ENCODE measurements at places on chromosomes 4 and X.

DNA sequence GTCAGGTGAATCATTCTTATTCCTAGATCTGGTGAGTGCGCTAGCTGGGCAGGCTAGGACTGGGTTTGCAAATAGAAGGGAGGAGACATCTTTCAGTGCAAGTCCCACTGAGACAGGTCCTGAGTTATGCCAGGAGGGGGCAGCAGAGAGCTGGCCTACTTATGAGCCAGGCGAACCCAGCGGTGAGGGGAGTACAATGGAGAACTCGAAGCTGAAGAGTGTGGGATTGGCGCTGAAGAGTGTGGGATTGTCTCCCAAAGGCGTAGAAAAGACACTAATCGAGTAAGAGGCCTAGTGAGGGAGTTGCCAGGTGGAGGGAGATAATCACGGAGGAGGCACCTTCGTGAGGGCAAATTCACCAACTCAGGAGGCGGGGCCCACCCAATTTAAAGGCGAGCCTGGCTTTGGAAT is 91.7 kb upstream of the CXorf66 start:
- peak; percentile 38 for DNase-seq

DNA sequence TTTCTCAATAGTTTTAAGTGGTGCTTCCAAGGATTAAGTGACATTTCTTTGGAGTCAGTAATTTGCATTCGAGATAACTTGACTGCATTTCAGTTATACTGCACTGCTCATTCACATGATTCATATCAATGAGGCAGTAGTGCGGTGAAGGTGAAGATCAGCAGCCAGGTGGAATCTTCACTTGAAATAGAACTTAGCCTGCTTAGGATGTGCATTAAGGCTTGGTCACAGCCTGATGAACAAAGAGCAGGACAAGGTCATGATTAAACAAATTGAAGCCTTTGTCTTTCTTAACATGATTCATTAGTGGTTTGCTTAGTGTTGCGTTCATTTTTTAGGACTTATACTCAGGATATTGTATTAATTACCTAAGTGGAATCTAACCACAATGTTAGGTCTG is 212.1 kb upstream of the GALNTL6 start:
- no peak for DNase-seq

DNA sequence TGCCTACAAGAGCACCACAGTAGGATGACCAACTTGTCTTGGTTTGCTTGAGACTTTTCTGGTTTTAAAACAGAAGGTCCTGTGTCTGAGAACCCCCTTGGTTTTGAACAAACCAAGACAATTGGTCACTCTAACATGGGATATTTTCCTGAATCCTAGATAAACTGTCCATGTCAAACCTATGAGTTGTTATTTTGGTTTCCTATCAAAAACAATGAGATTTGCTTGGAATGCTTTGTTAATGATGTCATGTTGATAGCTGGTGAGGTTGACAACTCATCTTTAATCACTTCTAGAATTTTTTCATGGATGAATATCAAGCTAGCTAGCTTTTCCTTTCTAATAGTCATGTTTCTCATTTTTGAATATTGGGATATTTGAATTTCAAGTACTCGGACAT is 518.3 kb upstream of the ARX start:
- no peak for DNase-seq

DNA sequence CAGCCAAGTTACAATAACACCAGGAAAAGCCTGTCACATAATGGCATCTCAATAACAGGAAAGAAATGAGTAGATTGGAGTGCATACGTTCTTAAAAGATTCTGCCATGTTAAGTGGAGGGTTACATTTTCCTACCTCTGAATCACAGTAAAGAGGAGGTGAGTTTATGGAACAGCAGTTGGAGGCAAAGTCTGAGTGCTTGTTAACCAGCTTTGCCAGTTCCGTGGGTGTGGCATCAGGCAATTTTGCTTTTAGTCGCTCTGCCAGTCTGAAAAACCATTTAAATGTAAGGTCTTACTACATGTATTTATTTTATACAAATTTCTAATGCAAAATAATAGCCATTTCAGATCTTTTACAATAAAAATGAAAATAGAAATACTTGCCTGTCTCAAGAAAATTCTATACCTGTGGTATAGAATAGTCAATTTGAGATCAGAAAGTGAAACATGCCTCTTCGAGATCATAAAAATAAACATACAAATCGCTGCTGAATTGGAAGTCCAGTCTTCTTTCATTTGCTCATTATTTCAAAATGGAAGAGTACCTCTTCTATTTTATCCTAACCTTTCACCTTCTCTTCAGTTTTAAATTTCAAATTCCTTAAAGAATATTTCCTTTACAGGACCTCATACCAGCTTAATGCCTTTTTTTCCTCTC is 31.4 kb downstream of the GC start:
- no peak for DNase-seq

DNA sequence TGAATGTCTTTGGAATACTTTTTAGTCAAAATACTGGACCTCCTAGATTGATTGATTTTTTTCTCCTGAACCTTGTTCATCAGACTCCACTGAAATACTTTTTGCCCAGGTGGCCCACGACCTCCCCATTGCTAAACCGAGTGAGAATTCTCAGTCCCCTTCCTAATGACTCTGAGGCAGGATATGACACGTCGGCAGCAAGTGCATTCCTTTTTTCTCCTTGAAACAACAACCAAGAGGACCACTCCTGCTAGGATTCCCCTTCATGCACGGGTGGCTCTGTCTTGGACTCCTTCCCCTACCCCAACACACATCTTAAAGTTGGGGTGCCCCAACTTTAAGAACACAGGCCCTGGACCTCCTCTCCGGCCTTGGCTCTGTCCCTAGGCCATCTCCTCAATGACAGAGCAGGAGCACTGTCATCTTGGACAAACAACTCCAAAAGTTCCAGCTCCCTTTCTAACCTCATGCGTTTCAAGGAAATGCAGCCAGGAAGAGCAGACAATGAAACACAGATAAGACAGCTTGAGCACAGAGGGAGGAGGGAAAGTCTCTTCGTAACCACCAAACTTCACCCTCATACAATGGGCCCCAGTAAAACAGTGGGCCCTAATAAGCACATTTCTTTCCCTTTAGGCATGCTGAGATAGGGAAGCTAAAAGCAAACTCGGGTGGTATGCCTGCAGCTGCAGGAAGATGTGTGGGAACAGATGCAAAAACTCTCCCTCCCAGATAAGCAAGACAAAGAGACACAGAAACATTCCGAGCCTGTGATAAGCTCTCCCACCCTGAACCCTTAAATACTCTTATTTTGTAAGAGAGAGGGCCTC is 33.9 kb downstream of the ZBTB49 start:
- DNase-seq: no peak

GRCh38 chr4:177375372-177375771 is 65.7 kb downstream of the NEIL3 start:
- no peak for DNase-seq

- no peak for DNase-seq
These were observed 2.2 kb upstream of the TMPRSS11E start for GRCh38 chr4:68445111-68445510.

GRCh38 chr4:1628892-1629698 is 55.0 kb downstream of the FAM53A start:
- peak; percentile 68 for DNase-seq

GRCh38 chrX:19724409-19724808 is 163.0 kb downstream of the SH3KBP1 start:
- no peak for DNase-seq

- DNase-seq: no peak
These were observed 40.9 kb downstream of the GATB start for GRCh38 chr4:151719956-151720334.

DNA sequence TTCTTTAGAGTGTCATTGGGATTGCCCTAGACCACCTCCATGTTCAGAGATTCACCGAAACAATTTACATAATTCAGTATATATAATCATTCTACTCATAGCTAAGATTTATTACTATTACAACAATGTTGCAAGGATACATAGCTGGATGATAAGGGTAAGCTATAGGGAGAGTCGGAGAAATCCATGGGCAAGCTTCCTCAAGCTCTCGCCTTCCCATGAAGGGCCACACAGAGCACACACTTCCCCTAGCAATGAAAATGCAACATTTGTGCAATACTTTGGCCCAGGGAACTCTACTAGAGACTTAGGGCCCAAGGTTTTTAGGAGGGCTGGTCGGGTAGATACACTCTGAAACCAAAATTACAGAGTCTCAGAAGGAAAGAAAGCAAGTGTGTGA is 49.7 kb upstream of the ABCG2 start:
- DNase-seq: no peak

DNA sequence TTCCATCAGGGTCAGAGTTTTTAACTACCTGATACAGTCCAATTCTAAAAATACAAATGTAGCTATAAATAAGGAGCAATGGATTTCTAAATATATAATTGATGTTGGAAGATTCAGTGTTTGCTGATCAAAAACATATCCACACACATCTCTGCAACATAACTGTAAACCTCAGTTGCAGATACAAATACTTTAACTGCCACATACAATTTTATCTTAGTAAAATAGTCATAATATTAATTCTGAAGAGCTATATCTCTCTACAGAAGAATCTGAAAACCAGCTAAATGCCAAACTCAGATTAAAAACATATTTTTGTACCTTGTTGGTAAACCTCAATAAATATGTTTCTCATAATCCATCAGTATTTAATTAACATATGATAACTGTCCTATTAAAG is 674.3 kb upstream of the INTU start:
- no peak for DNase-seq

- no peak for DNase-seq
These were observed 32.3 kb upstream of the C4orf50 start for GRCh38 chr4:6050551-6050950.

DNA sequence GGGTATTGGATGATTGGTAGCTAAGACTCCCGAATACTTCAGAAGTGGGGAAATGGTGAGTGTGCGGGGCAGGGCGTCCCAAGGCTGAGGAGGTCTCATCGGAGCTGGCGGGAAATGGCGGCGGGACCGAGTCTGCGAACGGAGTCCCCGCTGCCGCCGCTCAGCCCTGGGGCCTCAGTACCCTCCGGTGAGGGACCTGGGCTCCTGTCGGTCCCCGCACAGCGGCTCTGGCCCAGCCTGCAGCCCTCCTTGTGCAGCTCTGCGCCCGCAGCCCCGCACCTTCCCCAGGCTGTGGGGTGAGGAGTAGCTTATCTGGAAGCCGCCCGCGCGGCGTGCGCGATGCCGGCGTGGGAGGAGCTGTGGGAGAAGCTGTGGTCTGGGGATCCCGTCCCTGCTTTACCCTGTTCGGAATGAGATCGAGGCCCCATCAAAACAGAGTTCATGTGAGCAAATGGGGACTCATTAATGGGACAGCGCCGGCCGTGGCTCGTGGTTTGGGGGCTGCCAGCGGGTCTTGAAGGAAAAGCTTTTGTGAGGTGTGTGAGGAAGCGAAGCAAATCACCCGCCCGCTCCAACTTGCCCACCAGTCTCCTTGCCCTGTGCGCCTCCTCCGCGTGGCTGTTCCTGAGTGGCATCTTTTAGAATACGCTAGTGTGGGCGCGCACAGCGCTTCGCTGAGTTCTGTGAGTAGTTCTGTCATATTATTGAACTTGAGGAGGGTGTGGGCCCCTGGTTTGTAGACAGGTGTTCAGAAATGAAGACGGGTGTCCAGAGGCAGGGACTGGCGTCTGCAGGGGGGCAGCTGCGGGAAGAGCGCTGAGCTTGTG is 531 bp downstream of the ZNF141 start:
- DNase-seq: no peak

DNA sequence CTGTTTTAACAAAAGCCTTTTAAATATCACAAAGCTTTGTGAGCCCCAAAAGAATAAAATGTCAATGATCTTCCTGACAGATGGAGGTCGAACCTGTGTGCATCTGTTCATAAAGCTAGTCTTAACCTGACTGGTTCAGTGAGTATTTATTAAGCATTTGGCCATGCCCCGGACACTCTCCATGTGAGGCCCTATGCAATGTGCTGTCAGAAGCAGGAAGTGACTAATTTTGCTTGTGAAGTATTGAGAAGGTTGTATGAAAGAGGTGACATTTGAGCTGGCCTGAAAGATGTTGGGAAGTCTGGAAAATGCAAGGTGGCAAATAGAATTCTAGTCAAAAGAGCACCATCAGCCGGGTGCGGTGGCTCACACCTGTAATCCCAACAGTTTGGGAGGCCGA is 171.4 kb downstream of the MSL3 start:
- DNase-seq: no peak

GRCh38 chr4:89860971-89861370 is 24.0 kb upstream of the SNCA start:
- no peak for DNase-seq

DNA sequence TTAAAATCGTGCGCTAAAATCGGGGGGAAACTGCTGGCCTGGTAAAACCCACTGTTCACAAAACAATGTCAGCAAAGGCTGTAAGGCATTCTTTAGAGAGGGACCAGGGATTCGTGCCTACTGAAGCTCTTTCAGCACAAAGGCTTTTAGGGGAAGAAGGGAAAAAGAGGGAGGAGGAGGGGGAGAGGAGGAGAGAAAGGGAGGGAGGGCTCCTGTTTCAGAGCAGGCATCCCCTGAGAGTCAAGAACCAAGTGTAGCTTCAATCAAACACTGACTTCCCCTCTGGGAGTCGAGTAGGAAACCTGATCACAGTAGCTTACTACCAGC is 9.5 kb downstream of the BCOR start:
- no peak for DNase-seq

DNA sequence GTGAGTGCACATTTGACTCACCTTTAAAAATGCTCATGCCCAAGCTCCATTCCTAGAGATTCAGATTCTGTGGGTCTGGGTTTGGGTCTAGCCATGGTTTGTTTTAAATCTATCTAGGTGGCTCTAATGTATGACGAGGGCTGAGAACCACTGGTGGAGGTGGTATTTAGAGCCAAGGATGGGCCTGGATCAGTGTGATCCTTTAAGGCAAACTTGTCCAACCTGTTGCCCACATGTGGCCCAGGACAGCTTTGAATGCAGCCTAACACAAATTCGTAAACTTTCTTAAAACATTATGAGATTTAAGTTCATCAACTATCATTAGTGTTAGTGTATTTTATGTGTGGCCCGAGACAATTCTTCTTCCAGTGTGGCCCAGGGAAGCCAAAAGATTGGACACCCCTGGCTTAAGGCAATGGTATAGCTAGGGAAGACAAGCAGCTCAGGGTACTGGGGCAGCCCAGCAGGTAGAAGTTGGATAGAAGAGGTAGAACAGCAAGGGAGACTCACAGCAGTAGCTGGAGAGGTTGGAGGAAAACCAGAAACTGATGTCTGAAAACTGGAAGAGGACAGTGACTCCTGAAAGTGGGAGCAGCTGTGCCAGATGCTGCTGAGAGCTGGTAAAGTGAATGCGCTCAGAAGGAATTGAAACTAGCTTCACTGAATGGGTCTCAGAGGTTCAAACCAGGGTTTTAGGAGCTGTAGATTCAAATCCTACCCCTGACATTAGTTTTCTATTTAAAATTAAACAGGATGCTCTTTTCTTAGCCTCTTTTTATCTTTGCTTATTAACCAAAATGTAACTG is 18.2 kb downstream of the ADD1 start:
- no peak for DNase-seq

GRCh38 chrX:29231800-29232199 is 644.6 kb downstream of the IL1RAPL1 start:
- no peak for DNase-seq
